Muscle of arm (tissue), 14 donors: ENCODE measurements at places on chromosomes 2 and 18. TPM values are rescaled to one million over a fixed set of nuclear protein-coding genes. Genes with fewer than 3 reads are reported as not detected.

SFTPB gene
- polyA plus RNA-seq = 0.07 TPM

NMUR1 gene
- 0.20 TPM for polyA plus RNA-seq

ATOH8 gene
- polyA plus RNA-seq = 17.8 TPM

CCDC150 gene
- polyA plus RNA-seq = 7.6 TPM

NT5C1B gene
- not detected for polyA plus RNA-seq

GYPC gene
- polyA plus RNA-seq = 90.2 TPM

CDCA7 gene
- 27.1 TPM for polyA plus RNA-seq

KCNIP3 gene
- 5.9 TPM for polyA plus RNA-seq

PTPRM gene
- polyA plus RNA-seq = 66.7 TPM
